GM13977 (cell line): ENCODE measurements at places on chromosomes 7 and 10.

DNA sequence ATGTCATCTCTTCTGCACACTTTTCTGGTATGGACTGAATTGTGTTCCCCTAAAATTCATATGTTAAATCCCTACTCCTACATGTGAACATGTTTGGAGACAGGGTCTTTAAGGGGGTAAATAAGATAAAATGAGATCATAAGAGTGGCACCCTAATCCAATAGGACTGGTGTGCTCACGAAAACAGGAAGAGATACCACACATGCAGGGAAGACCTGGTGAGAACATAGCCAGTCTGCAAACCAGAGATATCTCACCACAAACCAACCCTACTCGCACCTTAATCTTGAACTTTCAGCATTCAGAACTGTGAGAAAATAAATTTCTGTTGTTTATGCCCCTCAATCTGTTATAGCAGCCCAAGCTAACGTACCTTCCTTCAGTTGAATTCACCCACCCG, 51.8 kb downstream of the VWDE start:
- DNase-seq: no peak

DNA sequence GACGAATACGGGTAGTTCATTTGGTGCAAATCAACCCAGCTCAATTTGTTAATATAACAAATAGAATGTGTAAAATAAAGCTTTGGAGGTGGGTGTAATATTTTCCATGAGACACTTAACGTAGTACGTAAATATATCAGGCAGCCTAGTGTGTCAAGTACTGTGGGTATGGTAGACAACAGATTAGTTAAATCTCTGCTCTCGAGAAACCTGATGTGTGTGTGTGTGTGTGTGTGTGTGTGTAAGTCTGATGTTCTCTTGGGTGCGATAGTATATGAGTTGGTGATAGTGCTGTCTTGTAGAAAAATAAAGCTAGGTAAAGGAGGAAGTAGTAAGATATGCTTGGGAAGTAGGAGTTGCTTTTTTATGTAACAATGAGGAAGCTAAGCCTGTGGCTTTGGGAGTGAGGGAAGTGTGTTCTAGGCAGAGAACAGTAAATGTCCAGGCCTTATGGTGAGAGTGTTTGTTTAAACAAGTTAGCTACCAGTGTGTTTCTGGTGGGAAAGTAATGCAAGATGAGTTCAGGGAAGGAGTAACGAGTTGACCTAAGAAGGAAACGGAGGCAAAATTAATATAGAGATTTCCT, 26.1 kb downstream of the WAC start:
- DNase-seq: no peak

GRCh38 chr10:110671788-110672579, 27.8 kb downstream of the RBM20 start:
- DNase-seq: peak; percentile 87

DNA sequence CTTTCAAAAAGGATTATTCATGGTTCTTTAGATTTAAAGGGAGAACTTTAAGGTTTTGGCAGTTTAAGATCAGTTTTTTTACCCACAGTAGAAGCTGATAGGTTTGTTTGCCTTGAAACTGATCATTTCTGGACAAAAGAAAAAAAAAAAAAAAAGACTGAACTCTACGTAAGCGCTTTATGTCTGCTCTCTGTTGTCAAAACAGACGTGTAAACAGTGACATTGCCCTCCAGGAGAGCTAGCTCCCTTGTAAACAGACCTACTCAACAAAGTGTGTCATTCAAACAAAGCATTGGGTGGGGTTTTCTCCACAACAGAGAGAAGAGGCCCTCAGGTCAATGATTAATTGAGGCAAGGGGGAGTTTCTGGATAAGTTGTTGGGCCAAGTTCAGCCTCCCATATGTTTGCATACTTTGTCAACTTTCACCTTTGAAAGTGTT, 568.1 kb upstream of the LRRN3 start:
- no peak for DNase-seq

DNA sequence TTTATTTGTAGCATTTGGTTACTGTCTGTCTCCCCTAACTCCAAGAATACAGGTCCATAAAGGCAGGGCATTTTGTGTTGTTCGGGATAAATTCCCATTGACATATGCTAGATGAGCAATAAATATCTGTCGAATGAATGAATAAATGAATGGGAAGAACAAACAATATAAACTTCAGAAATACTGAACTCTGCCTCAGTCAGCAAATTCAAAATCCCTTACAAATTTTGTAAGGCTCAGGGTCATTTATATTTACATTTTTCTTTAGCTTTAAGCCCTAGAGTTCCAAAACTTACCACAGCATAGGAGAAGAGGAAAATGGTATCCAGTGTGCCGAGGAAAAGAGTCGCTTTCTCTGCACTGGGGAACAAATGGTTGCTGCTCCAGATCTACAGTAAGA, 29.0 kb downstream of the SLC37A3 start:
- no peak for DNase-seq
